Cerebellum (tissue), 4 donors: ENCODE measurements at places on chromosomes 1 and 21.

DNA sequence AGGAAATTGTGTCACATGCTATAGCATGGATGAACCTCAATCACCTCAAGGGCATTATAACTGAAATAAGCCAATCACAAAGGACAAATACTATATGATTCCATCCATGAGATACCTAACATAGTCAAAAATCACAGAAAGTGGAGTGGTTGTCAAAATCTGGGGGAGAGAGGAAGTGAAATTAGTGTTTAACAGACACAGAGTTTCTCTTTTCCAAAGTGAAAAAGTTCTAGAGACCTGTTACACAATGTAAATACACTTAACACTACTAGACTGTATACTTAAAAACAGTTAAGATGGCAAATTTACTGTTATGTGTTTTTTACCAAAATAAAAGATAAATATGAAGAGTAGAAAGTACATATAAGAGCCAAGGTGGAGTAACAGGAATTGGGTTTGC lies 31.8 kb downstream of the ZNF644 start:
- DNase-seq: no peak

DNA sequence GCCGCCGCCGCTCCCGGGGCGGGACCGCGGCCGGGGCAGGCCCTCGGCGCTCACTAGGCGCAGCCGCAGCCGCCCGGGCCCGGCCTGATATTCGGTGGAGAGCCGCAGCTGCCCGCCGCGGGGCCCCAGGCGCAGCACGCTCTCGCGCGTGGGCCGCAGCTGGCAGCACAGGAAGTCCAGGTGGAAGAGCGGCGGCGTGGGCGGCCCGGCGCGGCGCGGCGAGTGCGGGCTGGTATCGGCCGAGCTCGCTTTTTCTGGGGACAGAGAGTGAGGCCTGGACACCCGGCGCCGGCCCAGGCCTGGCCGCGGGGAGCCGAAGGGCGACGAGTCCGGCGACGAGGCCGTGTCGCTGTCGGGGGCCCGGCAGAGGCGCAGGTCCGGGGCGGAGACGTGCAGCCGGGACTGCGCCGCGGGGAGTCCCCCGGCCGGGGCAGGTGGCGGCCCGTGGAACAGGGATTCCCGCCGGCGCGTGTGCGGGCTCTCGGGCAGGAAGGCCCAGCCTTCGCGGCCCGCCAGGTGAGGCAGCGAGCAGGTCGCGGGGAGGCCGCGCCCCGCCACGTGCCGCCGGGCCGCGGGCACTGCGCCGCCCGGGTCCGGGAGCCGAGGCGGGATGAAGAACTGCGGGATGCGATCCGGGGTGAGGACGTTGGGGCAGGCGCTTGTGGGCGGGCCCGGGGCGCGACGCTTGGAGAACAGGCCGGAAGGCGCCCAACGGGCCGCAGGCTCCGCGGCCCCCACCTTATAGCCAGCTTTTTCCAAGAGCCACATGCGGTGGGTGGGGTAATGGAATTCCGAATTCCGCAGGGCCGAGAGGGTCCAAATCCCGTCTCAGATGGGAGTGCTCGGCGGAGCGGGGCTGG lies 1.2 kb downstream of the C2CD4D start:
- DNase-seq: no peak

- DNase-seq: no peak
Measured at GRCh38 chr1:47805018-47805417, 192.2 kb downstream of the TRABD2B start.

- no peak for DNase-seq
Measured at GRCh38 chr1:239841631-239842030, 250.1 kb upstream of the FMN2 start.

DNA sequence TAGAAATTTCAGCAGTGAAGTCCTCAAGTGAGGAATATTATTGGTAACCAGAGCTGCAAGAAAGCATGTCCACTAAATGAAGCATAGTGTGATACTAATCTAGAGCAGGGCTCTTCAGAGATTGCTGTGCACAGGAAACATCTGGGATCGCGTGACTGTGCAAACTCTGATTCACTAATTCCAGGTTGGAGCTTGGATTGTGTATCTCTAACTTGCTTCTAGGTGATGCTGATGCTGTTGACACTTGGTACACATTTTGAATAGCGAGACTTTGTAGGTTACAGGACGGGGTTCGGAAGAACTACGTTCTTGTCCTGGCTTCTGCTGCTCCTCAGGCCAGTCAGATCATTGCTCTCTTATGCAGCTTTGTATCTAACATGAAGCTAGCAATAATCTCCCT lies 66.5 kb downstream of the PRRX1 start:
- no peak for DNase-seq

DNA sequence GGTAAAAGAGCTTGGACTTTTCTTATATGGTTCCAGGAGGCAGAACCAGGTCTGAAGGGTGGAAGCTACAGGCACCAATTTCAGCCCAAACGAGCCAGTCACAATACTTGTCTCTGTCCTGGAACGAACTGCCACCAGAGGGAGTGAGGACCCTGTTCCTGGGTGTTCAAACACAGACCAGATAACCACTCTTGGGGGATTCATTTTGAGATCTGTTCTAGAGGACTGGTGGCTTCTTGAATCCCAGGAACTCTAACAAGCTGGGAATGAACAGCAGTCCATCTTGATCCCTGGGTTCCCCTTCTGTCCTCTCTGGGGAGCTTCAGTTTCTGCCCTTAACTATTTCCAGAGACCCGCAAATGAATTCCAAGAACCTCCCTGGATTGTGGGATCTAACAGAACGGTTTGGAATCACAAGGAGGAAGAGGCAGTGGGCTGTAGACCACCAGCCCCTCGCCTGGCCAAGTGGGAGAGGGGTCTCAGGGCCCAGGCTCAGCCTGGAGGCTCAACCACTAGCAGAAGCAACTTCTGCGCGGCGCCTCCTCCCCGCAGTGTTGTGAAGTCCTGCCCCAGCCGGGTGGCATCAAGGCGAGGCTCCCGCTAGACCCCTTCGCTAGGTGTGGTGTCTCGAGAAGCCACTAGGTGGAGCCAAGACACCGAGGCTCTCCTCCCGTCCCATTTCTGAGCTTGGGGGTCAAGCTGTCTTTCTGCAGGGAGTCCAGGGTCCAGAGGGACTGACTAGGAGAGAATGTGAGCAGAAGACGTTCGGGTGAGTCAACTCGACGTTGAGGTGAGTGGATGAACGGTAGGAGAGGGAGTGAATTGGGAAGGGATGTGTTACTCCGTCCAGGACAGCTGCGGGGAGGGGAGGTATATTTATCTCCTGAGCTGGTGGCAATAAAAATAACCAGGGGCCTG lies 12.1 kb upstream of the NES start:
- peak; percentile 82 for DNase-seq

- DNase-seq: no peak
Measured at GRCh38 chr1:27099587-27100334, 55.2 kb downstream of the SLC9A1 start.

- DNase-seq: no peak
Measured at GRCh38 chr1:221824025-221824424, 82.1 kb upstream of the DUSP10 start.

DNA sequence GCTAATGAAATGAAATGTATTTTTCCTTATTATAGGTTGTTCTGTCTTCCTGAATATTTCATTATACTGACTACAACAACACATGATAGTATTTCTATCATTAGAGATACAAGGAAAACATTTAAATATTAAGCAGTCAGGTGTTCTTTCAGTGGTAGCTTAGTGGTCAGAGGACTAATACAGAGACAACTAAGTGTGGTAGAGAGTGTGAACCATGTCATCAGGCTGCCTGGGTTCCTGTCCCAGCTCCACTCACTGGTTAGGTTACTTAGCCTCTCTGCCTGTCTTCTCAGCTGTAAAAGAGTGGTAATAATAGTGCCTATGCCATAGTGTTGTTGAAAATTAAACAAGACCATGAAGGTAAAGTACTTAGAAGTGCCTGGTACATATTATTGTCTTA lies 3.9 kb downstream of the UAP1 start:
- DNase-seq: no peak

- no peak for DNase-seq
Measured at GRCh38 chr1:198701766-198702539, 63.1 kb downstream of the PTPRC start.
